ENCODE measurements at places on chromosomes 6 and 20.

- DNase-seq, result no peak
Observed at GRCh38 chr6:9204171-9204570, 768.8 kb upstream of the SLC35B3 start.

GRCh38 chr6:143549949-143550268 is 38.4 kb upstream of the FUCA2 start:
- DNase-seq, result no peak

GRCh38 chr6:148854096-148854495 is 107.3 kb downstream of the UST start:
- no peak for DNase-seq

- no peak for DNase-seq
Observed at GRCh38 chr20:50506270-50506579, 4.0 kb upstream of the PTPN1 start.

DNA sequence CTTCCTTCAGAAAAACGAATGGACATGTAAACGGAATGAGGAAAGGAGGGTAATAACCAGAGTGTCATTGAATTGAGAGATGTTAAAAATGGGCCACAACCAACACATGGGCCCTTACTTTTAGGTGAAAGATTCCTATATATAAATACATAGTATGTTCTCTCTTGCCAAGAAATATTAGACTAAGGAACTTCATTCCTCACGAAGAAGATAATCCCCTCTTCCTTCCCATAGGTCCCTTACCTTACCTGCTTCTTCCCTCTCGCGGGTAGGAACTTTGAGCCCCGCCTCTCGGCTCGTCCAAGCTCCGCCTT is 295 bp upstream of the TBC1D22B start:
- DNase-seq, result no peak

GRCh38 chr20:24736131-24736843 is 212.8 kb upstream of the CST7 start:
- DNase-seq, result no peak

- no peak for DNase-seq
Observed at GRCh38 chr6:901696-902460, 208.9 kb upstream of the EXOC2 start.

DNA sequence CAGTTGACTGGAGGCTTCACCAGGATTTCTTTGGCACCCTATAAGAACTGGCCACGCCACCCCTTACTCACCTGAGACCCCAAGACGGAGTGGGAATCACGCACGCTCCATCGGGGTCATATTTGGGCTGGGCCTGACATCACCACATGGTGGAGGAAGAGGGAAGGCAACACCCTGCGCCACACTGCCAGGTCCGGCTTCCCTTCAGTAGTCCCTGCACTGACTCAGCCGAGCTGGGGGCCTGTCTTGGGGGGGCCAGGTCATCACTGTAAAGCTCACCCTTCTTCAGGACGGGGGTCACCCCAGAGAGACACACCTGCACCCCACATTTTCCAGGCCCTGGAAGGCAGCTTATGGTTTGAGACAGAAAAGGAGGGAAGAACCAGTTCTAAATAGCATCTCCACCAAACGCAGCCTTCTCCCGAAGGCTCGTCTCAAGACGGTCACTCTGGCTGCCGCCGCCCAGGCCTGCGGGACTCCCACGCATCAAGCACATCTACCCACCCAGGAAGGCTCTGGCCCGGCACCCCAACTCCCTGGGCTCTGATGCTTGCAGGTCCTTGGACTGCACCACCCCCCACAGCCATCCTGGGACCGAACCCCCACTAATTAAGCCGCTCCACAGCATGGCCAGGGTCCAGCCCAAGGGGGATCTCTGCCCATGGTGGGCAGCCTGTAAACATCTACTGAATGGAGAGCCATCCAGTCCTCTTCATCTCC is 51.8 kb downstream of the GINS1 start:
- no peak for DNase-seq

DNA sequence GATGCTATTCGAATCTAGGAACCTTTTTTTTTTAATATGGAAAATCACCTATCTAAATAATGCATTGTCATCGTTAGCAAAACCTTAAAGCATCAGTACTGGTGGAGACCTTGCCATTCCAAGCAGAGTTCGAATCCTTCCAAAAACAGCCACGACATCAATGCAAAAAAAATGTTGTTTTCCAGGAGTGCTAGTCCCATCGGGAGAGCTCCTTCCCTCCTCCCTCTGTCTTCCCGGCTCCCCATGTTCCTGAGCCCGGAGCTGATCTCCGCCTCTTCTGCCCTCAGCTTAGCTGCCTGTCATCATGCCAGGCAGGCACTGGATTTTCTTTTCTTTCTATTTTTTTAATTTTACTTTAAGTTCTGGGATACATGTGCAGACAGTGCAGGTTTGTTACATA is 153.6 kb upstream of the QKI start:
- DNase-seq, result no peak

GRCh38 chr6:79158856-79159516 is 75.5 kb downstream of the HMGN3 start:
- no peak for DNase-seq

DNA sequence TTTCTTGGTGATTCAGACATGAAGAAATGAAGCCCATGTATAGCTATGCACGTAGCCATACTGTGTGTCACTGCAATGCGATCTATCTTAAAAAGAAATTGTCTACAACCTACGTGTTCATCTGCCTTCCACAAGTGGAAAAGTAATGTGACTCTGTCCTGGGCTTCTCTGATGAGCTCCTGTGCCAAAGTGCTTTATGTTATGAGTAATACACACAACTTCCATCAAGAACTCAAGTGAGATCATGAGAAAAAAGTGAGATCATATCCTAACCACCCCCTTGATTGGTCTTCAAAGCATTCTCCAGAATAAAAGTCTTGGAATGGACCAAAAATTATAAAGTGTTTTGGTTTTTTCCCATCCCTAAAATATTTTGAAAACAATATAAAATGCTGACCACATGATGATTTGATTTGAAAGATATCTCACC is 114.3 kb downstream of the DST start:
- no peak for DNase-seq

GRCh38 chr6:71481801-71482200 is 193.2 kb downstream of the OGFRL1 start:
- no peak for DNase-seq

GRCh38 chr6:29564875-29565274 is 5.3 kb upstream of the UBD start:
- DNase-seq, result no peak

GRCh38 chr6:137697267-137697938 is 169.7 kb upstream of the TNFAIP3 start:
- DNase-seq, result no peak

- DNase-seq, result no peak
Observed at GRCh38 chr6:152948150-152948768, 34.6 kb downstream of the FBXO5 start.

- no peak for DNase-seq
Observed at GRCh38 chr20:39890697-39891096, 798.3 kb downstream of the MAFB start.

- DNase-seq, result no peak
Observed at GRCh38 chr6:29981211-29981812, 39.0 kb downstream of the HLA-A start.
